ENCODE measurements at places on chromosomes 2 and 18.

GRCh38 chr2:220241423-220241822 is 614.0 kb downstream of the SLC4A3 start:
- no peak for DNase-seq

- DNase-seq: no peak
Observed at GRCh38 chr2:196238836-196239380, 67.5 kb upstream of the STK17B start.

GRCh38 chr2:228263156-228263555 is 81.7 kb upstream of the SPHKAP start:
- DNase-seq: no peak

GRCh38 chr2:180196419-180196977 is 189.4 kb upstream of the CWC22 start:
- no peak for DNase-seq

DNA sequence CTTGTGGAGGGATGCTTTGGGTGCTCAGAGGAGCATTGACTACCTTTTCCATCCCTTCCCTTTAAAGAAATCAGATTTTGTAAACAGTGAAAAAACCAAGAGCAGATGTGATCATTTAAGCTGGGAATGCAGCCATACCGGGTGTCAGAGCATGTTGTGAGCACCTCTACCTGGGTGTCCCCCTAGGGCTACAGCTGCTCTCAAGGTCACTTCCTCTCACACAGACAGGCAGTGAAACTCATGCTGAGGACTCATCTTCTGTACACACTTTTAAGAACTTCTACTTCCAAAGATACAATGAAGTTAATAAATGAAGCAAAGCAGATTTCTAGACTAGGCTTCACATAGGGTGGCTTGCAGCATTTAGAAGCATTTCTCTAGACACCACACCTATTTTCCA is 48.4 kb upstream of the FRZB start:
- no peak for DNase-seq

- peak; percentile 79 for DNase-seq
Observed at GRCh38 chr2:105804266-105804665, 59.6 kb downstream of the NCK2 start.

GRCh38 chr2:38146907-38147307 is 71.0 kb upstream of the CYP1B1 start:
- no peak for DNase-seq

DNA sequence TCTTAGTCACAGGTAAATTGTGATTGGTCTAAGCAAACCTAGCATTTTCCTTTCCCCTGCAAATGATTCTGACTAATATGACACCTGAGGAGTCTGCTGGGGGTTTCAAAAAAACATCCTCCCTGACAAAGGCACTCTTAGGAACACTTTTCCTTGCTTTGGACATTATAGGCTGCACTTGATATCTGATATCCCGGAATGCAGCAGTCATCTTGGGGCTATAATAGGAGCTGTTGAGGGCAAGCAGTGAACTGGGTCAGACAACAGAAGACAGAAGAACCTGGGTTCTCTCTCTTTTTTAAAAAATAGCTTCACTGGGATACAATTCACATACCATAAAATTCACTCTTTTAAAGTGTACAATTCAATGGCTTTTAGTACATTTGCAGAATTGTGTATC is 229.3 kb downstream of the RAB3GAP1 start:
- DNase-seq: no peak

- peak; percentile 85 for DNase-seq
Observed at GRCh38 chr18:765764-766549, 46.1 kb downstream of the YES1 start.

DNA sequence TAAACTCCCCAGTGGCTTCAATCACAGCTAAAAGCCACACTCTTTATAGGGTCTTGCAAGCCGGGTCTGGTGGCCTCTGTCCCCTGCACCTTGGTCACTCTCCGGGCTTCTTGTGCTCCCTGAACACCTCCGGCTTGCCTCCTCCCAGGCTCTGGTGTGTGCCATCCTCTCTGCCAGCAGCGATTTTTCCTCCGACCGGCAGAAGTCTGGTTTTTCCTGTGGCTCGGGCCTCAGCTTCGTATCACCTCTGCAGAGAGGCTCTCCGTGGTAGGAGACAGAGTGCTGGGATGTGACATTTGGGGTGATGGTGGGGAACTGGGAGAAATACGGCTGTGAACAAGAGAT is 58.8 kb upstream of the HPCAL1 start:
- no peak for DNase-seq

DNA sequence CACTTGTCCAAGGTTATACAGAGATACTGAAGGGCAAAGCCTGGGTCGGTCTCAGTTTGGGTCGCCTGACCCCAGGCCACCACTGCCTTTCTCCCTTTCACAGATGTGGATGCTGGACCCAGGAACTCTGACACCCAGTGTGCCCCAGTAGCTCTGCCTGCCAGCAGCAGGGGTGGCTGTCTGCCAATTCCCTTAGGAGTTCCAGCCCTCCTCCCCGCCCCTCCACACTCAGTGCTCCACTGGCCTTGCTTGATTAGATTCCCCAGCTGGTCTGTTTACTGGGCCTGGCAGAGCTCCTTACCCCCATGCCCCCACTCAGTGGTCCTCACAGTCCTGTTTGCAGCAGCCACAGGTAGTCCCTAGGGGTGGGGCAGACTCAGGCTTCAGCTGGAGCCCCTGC is 75.5 kb downstream of the NPAS2 start:
- DNase-seq: no peak

DNA sequence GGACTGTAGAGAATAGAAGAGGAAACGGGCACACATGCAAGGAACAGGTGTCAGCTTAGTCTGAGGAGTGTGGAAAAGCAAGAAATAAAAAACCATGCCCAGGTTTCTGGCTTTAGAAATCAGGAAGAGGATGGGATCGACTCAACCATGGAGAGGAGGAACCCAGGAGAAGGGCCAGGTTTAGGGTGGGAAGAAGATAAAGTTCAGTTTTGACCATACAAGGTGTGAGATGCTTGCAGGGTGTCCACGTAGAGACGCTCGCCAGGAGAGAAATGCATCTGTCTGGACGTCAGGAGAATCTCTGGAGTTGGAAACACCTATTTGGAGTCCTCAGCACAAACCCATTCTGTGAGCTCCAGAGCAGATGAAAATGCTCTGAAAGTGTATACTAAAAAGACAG is 275.1 kb downstream of the CYRIA start:
- no peak for DNase-seq

- DNase-seq: no peak
Observed at GRCh38 chr2:145284551-145284950, 764.6 kb upstream of the ZEB2 start.

GRCh38 chr2:206127656-206128055 is 31.6 kb downstream of the NDUFS1 start:
- peak; percentile 17 for DNase-seq

GRCh38 chr18:3498698-3499471 is 48.9 kb downstream of the TGIF1 start:
- no peak for DNase-seq

- DNase-seq: no peak
Observed at GRCh38 chr2:241798081-241798630, 10.8 kb upstream of the NEU4 start.

GRCh38 chr2:201644001-201644400 is 698 bp upstream of the TMEM237 start:
- DNase-seq: peak; percentile 96

DNA sequence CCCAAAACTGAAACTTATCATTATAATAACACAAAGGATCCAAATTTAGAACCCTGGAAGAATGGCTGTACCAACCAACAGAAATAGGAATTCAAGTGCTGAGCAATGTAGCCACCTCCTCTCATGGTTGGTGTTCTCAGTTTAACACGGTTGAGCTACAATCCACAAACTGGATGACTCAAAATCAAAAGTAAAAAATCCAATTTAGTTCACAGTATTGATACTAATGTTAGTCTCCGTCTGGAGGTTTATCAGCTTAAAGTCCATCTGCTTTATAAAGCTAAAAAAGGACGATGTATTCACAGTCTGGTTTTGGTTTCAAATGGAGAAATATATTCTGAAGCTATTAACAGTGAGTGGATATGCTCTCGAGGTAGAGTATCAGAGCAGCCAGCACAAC is 40.5 kb downstream of the CNTNAP5 start:
- peak; percentile 67 for DNase-seq
